ENCODE measurements at places on chromosomes 1 and 21. TPM values are rescaled to one million over a fixed set of nuclear protein-coding genes. Genes with fewer than 3 reads are reported as not detected.

The SPRR2E gene
- not detected for total RNA-seq

- peaks cover 6% of the 10 kb centered on the region for H3K27me3 ChIP-seq
- H3K27ac ChIP-seq: no peak overlapping the region
- H3K4me1 ChIP-seq: no peaks in the 10 kb centered on the region
- no peak for DNase-seq
- no peaks in the 10 kb centered on the region for H3K36me3 ChIP-seq
Measured at GRCh38 chr1:29753244-29753643, 516.9 kb downstream of the PTPRU start.

DNA sequence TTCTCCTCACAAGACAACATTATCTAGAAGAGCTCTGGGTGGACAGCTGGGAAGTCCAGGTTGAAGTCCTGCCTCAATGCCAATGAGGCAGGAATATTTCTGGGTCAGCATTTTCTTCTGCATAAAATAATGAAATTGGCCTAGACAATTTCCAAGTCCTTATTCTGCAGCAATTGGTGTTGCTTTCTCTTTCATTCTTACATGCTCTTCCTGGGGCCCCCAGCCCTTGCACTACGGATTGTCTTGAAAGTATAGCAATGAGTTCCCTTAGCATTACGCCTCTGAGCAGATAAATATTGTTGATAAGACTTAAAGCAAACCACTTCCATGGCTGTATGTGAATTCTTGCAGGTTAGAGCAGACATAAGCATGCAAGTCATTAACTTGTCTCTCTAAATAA is 188.5 kb downstream of the TGFBR3 start:
- H3K36me3 ChIP-seq: no peaks in the 10 kb centered on the region
- H3K27ac ChIP-seq: no peak overlapping the region
- DNase-seq: no peak

- no peak overlapping the region for H3K4me3 ChIP-seq
- peak; percentile 83 for DNase-seq
- peaks cover 13% of the 10 kb centered on the region for H3K4me1 ChIP-seq
- no peak overlapping the region for H3K27ac ChIP-seq
- H3K27me3 ChIP-seq: no peaks in the 10 kb centered on the region
- no peaks in the 10 kb centered on the region for H3K36me3 ChIP-seq
Measured at GRCh38 chr1:192951691-192952460, 107.3 kb downstream of the UCHL5 start.

- H3K27ac ChIP-seq: no peak overlapping the region
- no peaks in the 10 kb centered on the region for H3K27me3 ChIP-seq
- H3K4me1 ChIP-seq: peaks cover 11% of the 10 kb centered on the region
- DNase-seq: peak; percentile 2
Measured at GRCh38 chr21:17793246-17794123, 25.7 kb downstream of the C21orf91 start.

The MSH4 gene
- total RNA-seq: 0.59 TPM

The RGS18 gene
- total RNA-seq: 1.1 TPM

DNA sequence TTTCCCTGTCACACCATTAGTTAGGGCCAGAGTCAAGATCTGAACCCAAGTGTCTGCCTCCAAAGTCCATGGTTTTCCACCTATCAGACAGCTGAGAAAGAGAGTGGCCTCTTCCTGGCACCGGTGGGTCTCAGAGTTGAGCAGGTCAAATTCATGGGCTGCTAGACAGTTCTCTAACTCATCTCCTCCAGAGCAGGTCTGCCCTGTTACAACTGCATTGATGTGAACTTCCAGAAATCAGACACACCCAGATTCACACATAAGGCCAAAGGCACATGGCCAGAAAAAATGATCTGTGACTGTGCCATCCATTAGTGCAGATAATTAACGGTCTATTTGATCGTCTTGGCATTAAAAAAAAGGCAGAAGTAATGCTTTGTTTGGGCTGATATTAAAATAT is 17.5 kb downstream of the SMIM12 start:
- no peaks in the 10 kb centered on the region for H3K4me1 ChIP-seq
- no peak overlapping the region for H3K4me3 ChIP-seq
- no peaks in the 10 kb centered on the region for H3K27me3 ChIP-seq
- H3K36me3 ChIP-seq: no peaks in the 10 kb centered on the region
- no peak overlapping the region for H3K27ac ChIP-seq

DNA sequence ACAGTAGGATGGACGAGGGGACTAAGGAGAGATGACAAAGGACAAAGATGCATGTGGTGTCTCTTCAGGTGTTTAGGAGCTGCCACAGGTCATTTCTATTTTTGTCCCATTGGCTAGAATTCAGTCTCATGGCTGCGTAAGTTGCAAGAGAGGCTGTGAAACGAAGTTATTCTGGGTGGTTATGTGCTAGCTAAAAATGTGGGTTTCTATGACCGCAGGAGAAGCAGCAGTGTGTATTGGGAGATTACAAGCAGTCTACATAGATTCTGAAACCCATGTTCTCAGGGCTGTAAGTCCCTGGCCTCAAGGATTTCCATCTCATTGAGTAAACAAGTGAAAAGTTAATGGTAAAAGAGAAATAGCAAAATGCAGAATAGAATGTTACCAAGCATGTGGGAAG is 110.7 kb downstream of the SPATA46 start:
- H3K36me3 ChIP-seq: no peaks in the 10 kb centered on the region
- no peak overlapping the region for H3K4me3 ChIP-seq
- no peak for DNase-seq
- H3K27me3 ChIP-seq: no peaks in the 10 kb centered on the region
- peaks cover 25% of the 10 kb centered on the region for H3K4me1 ChIP-seq
- no peak overlapping the region for H3K27ac ChIP-seq

GRCh38 chr1:86104606-86105532 is 51.7 kb downstream of the COL24A1 start:
- no peaks in the 10 kb centered on the region for H3K27me3 ChIP-seq
- H3K36me3 ChIP-seq: no peaks in the 10 kb centered on the region
- H3K4me1 ChIP-seq: no peaks in the 10 kb centered on the region
- DNase-seq: no peak
- no peak overlapping the region for H3K27ac ChIP-seq
- no peak overlapping the region for H3K4me3 ChIP-seq

The SAMSN1 gene
- total RNA-seq: not detected

GRCh38 chr1:33331444-33332356 is 10.8 kb upstream of the A3GALT2 start:
- peaks cover 87% of the 10 kb centered on the region for H3K36me3 ChIP-seq
- H3K4me3 ChIP-seq: no peak overlapping the region
- H3K27ac ChIP-seq: no peak overlapping the region

The CELF3 gene
- total RNA-seq: not detected

DNA sequence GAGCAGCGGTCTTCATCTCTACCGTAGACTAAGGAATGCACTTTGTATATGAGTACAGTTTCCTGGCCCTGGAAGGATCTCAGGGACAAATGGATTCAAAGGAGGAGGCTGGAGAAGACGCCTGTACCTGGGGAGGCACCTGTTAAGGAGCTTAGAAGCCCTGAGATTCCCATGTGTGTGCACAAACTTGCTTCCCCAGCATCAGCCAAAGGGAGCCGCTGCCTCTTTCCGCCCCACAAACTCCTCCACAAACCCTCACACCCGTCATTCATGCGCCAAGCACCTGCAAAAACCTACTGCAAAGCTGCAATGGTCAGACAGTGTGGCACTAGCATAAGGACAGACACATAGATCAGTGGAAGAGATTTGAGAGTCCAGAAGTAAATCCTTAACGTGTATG is 54.5 kb downstream of the RRAGC start:
- H3K4me1 ChIP-seq: peaks cover 7% of the 10 kb centered on the region
- DNase-seq: no peak
- no peak overlapping the region for H3K4me3 ChIP-seq
- H3K36me3 ChIP-seq: no peaks in the 10 kb centered on the region
- H3K27me3 ChIP-seq: no peaks in the 10 kb centered on the region

DNA sequence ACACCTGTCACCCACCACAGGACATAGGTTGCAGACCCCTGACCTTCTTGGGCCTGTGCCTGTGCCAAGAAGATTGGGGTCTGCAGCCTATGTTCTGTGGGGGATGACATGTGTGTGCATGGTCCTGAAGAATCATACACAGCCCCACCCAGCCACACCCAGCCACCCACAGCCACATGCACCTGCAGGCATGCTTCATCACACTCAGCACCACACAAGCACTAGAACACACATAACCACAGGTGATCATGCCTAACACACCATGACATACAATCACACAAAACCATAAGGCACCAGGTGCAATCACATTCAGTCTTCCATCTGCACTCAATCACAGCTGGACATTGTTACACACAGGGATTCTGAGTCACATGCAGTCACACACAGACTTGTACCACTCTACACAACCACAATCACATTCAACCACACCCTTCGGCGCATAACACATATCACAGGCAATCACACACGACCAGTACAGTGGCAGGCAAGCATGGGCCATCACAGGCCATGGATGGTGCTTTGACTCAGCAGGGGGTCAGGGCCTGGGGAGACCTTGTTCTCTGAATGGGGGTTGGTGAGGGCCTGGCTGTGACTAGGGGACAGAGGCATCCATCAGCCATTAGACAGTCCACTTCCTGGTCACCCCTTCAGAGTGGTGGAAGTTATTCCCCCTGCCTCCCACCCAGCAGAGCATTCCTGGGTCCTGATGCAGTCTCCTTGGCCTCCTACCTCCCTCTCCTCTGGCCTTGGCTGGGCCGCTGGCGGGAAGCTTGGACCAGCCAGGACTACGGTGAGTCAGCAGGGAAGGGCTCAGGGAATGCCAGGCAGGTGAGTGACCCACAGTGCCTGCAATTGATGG is 44.3 kb upstream of the EPS8L3 start:
- DNase-seq: no peak
- no peak overlapping the region for H3K4me3 ChIP-seq
- H3K4me1 ChIP-seq: peaks cover 8% of the 10 kb centered on the region
- no peak overlapping the region for H3K27ac ChIP-seq
- H3K27me3 ChIP-seq: no peaks in the 10 kb centered on the region
- H3K36me3 ChIP-seq: no peaks in the 10 kb centered on the region

The ACOT11 gene
- total RNA-seq: 5.5 TPM

DNA sequence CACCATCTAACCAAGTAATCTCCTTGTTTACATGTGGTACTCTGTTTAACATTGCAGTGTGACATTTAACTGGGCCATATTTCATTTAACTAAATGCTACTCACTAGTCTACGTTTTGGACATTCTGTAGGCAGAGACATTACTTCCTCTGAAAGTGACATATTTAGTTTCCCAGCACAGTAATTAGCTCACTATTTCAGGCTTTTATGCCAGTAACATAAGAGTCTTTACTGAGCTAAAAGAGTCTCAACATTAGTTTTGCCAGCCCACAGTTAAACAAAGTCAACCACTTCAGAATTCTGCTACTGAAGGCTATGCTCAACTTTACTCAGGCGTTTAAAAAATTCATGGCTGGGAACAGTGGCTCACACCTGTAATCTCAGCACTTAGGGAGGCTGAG is 2.6 kb upstream of the TNFRSF9 start:
- H3K4me1 ChIP-seq: no peaks in the 10 kb centered on the region
- DNase-seq: no peak
- no peak overlapping the region for H3K4me3 ChIP-seq
- H3K27me3 ChIP-seq: peaks cover 15% of the 10 kb centered on the region
- H3K27ac ChIP-seq: no peak overlapping the region
- H3K36me3 ChIP-seq: no peaks in the 10 kb centered on the region

The ABCG1 gene
- total RNA-seq: 3.4 TPM

GRCh38 chr1:38997034-38997900 is 6.2 kb downstream of the AKIRIN1 start:
- peak overlapping the region; percentile 53 for H3K27ac ChIP-seq
- peaks cover 16% of the 10 kb centered on the region for H3K4me1 ChIP-seq
- no peak for DNase-seq
- H3K27me3 ChIP-seq: no peaks in the 10 kb centered on the region
- H3K36me3 ChIP-seq: peaks cover 73% of the 10 kb centered on the region
- no peak overlapping the region for H3K4me3 ChIP-seq
